AG10803 (cell line): ENCODE measurements at places on chromosomes 2 and 18.
A peak's percentile ranks its signal among the peaks of the same experiment; 100 is the strongest.

DNA sequence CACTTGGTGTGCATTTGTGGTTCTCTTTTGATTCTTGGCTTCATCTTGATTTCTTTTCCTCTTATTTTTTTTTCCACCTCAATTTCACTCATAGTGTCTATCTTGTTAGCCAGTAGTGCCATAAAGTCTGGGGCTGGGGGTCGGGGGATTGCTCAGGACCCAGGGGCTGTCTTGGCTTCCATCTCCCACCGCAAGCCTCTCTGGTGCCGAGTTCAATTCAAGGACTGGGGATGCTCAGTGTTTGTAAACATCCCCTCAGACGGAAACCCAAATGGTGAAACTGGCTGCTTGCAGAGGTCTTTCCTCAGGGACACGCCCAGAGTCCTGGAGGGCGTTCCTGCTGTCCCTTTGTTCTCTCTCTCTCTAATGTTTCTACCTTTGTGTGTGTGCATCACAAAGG, 173.3 kb downstream of the TWIST2 start:
- no peak for DNase-seq

GRCh38 chr2:7427293-7428060, 510.3 kb downstream of the RNF144A start:
- DNase-seq, result peak; percentile 60

DNA sequence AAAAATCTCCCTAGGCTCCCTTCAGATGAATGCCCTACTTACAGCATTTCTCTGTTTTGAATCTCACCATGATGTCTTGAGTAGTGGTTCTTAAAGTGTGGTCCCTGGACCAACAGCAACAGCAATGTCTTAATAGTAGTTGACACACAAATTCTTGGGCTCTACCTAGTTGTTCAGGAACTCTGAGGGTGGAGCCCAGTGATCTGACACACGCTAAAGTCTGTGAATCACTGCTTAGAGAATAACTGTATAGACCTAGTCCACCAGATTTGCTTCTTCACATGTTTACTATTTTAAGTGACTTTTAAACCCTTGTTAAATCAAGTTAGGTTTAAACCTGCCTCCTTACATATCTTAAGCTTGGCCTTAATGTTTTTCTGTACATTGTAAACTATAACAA, 47.6 kb upstream of the ARHGAP15 start:
- DNase-seq, result no peak

GRCh38 chr2:218806346-218806978, 24.5 kb downstream of the CYP27A1 start:
- peak; percentile 100 for DNase-seq

GRCh38 chr2:232776435-232776834, at the start of gene KCNJ13:
TSS of gene KCNJ13 (minus strand) at chr2:232776565. CDS start at chr2:232771362, 5,203 bp downstream.
- peak; percentile 1 for DNase-seq

GRCh38 chr2:74534411-74534810, 4.7 kb downstream of the HTRA2 start:
- no peak for DNase-seq
